CD4-positive, alpha-beta T cell treated with Interleukin-1 beta for 1 hour (primary cell): ENCODE measurements at places on chromosomes 4 and X.

GRCh38 chrX:124358800-124359383 is 12.5 kb downstream of the SH2D1A start:
- DNase-seq = no peak

DNA sequence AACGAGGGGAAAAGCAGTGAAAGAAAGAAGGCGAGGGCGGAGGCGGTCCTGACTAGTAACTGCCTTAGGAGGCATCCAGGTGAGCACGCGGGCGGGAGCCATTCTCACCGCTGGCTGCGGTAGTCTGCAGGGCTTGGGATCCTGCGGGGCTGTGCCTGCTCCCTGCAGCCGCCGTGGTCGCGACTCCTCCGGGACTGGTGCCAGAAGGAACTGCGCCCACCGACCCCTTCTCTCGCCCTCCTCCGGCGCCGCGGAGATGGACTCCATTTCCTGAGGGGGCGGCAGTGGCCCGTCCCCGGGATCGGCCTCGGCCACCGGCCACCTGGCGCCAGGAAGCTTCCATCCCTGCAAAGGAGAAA is 543 bp downstream of the NFXL1 start:
- DNase-seq = peak; percentile 8

DNA sequence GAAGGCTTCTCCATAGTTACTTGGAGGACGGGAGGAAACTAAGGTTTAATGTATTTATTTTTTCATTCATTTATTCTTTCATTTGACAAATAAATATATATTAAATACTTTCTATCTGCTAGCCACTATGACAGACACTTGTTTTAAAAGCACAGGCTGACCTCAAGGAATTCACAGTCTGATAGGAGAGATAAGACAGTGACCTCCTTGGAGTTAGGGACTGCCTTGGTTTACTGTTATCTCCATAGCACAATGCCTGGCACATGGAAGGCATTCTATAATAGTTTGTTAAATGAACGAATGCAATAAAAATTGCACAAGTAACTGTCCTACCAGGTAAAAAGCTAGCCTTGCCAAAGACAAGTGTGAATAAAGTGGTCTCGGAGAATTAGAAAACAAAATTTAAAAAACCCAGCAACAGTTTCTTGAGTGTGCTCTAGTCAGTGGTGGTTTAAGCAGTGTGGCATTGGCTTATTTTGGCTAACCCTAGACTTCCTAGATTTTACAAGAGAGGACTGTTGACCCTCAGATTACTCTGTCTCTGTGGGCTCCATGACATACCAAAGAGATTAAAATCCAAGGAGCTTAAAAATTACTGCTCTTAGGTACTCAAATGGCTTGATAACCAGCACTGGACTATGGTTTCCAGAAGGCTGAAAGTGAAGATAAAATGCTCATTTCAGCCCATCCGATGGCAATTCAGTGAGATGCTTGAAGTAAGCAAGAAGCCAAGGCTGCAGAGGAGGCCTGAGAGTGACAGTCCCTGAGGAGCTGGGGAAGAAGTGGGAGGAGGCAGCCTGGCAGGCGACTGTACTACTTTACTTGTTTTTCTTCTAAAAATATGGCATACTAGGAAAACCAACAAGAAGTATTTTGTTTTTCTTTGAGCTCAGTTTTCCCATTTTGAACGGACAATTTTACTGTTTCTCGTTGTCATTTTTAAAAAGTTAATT is 9.6 kb downstream of the AFP start:
- no peak for DNase-seq

- no peak for DNase-seq
Measured at GRCh38 chr4:15418956-15419355, 8.9 kb upstream of the C1QTNF7 start.

DNA sequence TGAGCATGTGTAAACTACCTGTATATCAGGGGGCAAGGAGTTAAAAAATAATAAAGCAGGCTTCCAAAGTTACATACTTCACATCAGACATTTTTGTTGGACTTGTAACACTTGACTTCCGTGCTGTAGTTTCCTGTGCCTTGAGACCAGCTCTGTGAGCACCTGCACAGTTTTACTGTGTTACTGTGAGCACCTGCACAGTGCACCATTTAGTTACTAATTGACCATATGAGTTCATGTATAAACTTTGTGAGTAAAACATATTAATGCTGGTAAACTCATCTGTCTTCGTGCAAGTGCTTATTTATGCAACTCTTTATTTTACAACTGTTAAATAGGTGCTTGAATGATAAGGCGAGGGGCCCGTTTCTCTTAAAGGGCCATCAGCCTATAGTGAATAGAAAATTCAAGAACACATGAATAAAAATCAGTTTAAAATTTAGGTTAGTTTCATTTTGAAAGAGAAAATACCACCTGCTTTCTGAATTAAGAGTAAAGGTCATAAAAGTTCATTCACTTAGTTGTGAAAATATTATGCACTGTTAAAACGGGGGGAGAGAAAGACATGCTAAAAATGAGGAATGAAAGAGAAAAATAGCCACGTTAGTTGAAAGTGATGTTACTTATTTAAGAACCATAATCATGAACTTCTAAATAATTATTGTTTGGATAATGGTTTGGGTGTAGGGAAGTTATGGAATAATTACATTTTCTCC is 42.4 kb downstream of the USP9X start:
- DNase-seq = no peak

GRCh38 chrX:38365954-38366353 is 13.6 kb downstream of the OTC start:
- no peak for DNase-seq

GRCh38 chr4:101191302-101192098 is 155.8 kb downstream of the PPP3CA start:
- no peak for DNase-seq

- DNase-seq = no peak
Measured at GRCh38 chr4:59698041-59698440, 1502.1 kb upstream of the ADGRL3 start.

DNA sequence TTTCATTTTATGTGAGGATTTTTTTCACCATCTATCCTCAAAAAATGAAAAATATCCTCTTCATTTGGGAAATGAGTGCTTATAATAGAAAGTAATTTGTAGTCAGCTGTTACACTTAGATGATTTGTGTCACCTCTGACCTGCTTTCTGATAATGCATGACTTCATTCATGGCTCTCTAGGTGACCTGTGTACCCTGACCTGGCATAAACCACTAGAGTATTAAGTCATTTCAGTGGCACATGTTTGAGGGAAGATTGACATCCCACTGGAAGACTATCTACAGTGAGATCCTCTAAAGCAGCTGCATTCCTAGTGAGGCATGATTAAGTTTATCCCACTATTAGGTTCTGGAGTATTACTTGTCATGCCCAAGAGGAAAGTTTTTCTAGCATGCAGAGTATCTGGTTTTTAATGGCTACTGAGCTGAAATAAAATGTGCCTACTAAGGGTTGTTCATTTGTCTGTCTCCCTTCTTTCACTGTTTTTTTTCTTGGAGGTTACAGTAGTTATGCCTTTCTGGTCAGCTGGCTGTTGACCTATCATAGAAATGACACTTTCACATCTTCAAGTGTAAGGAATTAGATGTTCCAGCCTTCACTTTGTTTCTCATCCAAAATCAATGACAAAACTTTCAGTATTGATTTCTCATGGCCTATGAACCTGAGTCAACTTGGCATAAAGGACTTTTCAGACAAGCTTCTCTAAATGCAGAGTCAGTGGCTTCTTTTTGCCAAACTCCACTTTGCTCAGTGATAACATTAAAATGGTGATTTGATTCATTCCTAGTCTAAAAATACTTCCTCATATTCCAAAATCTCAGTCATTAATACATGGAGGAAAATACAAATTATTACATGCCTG is 33.1 kb downstream of the TET2 start:
- DNase-seq = no peak

DNA sequence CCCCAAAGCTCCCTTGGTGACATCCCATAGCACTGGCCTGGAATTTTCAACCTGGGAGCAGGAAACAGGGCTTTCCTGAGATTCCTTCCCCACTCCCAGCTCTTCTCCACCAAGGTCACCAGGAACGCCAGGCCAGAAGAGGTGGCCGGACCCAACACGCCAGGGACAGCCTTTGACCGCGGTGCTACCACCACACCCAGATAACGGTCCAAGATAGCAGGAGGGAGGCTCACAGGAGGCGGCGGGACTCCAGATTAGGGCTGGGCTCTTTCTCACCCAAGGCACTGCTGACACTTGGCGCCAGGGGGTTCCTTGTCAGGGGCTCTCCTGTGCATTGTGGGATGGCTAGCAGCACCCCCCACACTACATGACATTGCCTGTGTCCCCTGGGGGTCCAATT is 22.9 kb downstream of the ZFYVE28 start:
- DNase-seq = no peak

- DNase-seq = no peak
Measured at GRCh38 chr4:167587361-167587760, 353.1 kb upstream of the SPOCK3 start.

GRCh38 chr4:1979477-1980196 is 29.1 kb downstream of the NELFA start:
- no peak for DNase-seq

- peak; percentile 70 for DNase-seq
Measured at GRCh38 chr4:147799986-147800555, 68.2 kb downstream of the ARHGAP10 start.

DNA sequence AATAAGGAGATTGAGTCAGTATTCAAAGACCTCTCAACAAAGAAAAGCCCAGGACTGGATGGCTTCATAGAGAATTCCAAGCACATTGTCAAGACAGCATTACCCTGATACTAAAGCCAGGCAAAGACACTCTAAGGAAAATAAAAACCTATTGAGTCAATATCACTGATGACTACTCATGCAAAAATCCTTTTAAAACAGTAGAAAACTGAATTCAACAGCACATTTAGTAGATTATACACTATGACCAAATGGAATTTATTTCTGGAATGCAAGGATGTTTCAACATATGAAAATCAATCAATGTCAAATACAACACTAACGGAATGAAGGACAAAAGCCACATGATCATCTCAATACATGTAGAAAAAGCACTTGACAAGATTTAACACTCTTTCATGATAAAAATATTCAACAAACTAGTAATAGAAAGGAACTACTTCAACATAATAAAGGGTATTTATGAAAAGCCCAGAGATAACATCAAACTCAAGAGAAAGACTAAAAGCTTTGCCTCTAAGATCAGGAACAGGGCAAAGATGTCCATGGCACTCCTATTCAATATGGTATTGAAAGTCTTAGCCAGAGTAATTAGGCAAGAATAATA is 633.3 kb downstream of the ANKRD50 start:
- no peak for DNase-seq

DNA sequence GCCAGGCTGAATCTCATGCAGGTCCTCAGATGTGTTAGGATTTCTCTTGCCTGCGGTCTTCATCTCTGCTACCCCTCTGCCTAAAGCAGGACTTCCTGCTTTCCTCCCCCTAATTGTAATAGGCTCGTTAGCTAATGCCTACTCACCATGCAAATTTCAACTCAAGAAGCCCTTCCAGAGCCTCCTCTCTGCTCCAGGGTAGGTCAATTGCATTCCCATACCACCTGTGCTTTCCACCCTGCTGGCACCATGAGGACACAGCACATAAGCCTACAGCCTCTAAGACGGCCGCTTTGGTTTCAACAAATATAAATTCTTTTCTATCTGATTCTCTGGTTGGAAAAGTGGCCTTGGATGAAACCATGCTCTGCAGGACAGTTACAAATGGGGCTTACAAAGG is 93.9 kb downstream of the QDPR start:
- no peak for DNase-seq

DNA sequence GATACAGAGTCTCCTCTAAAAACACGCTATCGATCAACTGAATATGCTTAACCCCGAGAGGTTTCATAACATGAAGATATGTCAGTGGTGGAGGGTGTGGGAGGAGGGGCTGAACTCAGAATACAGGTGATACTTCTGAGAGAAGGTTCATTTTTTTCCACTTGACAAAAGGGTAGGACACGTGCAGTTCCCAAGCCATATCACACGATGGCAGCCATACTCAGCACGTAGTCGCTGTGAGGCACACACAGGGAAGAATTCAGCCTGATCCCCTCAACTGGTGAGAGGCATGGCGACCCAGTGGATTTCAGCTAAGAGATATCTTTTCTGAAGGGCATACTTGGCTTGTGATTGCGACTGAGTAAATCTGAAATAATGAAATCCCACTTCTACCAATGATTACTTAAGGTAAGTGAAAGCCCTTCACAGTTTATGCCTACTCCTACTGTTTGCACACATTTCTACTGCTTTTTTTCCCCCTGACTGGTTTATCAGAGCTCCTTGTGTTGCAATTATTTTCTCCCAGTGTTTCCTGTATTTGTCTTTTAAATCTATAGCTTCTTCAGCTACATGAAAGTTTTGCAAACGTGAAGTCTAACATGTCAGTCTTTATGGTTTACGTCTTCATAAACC is 133.1 kb downstream of the CORIN start:
- DNase-seq = no peak

DNA sequence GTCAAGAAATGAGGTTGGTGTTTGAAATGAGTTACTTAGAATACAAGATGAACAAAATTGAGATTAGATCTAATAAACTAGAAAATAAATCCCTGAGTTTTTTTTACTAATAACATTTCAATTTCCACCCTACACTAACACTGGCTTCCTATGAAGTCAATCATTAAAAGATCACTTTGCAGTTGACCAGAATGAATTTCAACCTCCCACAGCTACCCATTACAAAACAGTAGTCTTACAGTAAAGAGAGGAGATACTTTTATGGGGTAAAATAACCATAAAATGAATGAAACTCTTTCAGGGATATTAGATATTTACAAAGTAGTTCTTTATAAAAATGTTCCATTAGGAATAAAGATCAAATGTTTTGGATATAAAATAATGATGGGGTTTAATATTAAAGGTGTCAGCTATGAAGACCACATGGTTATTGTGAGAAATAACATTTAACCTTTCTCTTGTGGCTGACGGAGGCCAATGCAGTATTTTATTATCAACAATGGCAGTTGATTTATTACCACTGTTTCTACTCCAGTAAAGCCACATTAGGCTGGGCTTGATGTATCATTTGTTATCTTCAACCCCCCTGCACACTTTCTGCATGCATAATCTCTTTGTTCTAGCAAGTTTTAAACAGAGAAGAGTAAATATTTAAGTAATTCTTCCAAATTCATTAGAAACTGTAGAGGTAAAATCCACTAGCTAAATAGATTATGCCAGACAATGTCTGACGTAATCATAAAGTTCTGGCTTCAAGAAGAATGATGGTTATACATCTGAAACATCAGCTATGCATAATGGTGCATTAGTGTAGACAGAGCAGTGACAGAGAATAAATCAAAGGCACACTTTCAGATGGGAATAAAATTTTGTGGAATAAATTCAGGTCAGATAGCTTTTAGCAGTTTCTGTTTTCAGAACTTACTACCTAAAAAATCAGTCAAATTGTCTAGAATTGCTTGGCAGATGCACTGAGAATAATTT is 516.6 kb downstream of the PCDH18 start:
- DNase-seq = no peak
